Stimulated activated CD4-positive, alpha-beta T cell treated with anti-CD3 and anti-CD28 coated beads, Interleukin-2, amount 100 ng/mL, for 48 hours (primary cell): ENCODE measurements at places on chromosomes 11 and 22.

DNA sequence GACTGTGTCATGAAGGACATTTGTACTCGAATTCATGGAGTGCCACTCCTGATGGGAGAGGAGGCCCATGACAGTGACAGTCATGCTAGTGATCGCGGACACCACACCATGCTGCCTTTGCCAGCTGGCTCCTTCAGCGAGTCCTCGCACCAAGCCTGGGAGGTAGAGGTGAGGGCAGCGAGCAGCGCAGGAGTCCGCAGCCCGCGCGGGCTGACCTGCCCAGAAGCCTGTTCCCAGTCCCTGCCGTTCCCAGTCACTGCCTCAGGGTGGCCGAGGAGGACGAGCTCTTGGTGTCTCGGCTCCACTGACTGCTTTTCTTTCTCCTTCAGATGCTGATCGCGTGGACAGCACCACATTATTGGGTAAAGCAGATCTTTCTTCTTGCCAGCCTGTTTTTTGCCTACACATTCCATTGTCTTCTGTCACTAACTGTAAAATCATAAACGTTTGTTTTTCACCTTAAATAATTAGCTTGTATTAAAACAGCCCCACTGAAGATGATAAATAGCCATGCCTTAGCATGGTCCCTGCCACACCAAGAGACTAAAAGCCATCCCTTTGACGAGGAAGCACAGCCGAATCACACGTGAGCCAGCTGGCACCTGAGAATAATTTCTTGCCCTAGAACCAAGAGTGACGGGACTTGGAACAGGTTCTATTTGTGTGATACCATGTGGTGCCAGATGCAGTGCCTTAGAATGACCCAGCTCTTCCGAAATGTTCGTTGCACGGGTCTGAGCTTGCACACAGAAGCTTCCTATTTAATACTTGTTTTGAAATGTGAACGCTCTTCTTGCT lies 25.5 kb downstream of the FAM118A start:
- DNase-seq: no peak

DNA sequence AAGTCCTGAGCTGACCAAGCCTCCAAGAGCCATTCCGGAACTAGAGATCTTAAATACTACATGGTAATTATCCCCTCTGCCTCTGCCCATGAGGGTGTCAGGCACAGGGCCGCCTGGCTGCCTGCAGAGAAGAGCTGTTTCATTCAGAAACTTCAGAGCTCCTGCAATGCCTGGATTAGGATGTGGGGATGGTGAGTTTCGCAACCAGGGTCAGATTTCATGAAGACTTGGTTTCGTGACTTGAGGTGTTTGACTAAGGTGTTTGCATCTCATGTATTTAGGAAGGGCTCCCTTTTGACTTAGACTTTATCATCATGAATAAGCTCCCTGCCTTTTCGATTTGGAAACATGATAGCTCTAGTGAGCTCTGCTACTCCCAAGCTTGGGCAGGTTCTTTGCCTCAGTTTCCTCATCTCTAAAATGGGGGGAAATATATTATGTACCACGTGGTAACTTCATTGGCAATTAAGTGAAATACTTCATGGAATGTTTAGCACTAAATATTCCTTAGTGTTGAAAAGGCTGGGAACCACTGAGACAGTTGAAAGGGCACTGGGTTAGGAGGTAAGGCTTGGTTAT lies 9.1 kb downstream of the TIMP3 start:
- no peak for DNase-seq

DNA sequence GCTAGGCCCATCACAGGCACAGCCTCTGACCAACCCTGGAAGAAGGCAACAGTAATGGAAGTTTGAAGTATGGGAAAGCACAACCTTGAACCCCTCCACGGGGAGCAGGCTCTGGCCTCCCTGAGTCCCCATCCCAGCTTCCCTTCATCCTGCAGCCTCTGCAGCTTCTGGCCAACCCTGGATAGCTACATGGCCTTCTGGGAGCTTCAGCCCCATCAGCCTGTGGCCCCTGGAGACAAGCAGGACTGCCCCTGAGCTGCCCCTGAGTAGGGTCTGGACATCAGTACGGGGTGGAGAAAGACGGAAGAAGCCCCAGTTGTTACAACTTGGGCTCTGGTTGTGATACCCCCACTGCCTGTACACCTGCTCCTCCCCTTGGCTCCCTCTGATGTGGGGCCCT lies 113.8 kb upstream of the CD82 start:
- DNase-seq: no peak

GRCh38 chr11:112113539-112114457 lies 27.1 kb downstream of the SDHD start:
- no peak for DNase-seq
